HTR-8/SVneo (cell line): ENCODE measurements at places on chromosomes 5 and 9.
A peak's percentile ranks its signal among the peaks of the same experiment; 100 is the strongest.

- peak; percentile 32 for DNase-seq
Measured at GRCh38 chr9:115170358-115171073, 52.6 kb upstream of the TNC start.

GRCh38 chr5:120540097-120540496 lies 76.0 kb downstream of the PRR16 start:
- DNase-seq, result no peak

DNA sequence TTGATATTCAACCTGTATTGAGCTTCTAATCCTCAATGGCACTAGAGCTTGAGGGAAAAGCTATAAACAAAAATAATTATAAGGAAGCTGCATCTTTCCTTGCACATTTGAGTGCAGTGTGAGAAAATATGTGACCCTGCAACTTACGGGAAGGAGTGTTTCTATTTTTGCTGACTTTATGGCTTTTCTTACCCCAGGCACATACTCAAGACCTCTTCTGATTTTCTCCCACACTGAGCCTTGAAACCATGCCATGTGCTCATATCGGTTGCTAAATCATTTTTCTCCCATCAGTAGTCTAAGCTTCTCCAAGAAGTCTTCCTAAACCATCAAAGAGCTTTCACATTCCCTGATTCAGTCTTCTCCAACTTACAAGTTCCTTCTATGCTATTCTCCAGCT lies 91.5 kb downstream of the CDH6 start:
- no peak for DNase-seq

- no peak for DNase-seq
Measured at GRCh38 chr5:5483880-5484598, 61.6 kb downstream of the ICE1 start.

- peak; percentile 75 for DNase-seq
Measured at GRCh38 chr9:126704157-126704891, 90.6 kb downstream of the LMX1B start.

- DNase-seq, result no peak
Measured at GRCh38 chr9:110142253-110142652, 65.7 kb downstream of the C9orf152 start.

DNA sequence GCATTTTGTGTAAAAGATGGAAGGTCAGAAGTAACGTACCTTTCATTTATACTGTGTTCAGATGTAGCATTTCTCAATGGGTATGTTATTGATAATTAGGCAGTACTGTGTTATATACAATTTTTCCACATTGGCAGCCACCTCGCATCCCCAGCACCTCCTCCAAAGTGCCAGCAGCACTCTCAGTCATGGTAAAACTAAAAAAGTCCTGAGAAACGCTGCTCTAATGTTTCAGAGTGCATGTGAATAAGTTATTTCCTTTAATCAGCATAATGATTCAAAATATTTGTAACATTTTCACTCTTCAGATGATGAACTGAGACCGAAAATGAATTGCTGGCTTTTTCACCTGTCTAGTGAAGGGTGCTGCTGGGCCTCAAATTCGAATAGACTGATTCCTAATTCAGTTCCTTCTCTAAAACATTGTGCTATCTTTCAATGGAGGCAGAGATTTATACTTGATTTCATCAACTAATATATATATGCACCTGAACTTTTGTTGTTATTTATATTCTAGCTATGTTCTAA lies 79.9 kb upstream of the ANKRD55 start:
- DNase-seq, result no peak

- no peak for DNase-seq
Measured at GRCh38 chr9:120265791-120266190, 314.2 kb downstream of the CDK5RAP2 start.

GRCh38 chr5:17087035-17087434 lies 130.4 kb upstream of the BASP1 start:
- DNase-seq, result peak; percentile 56

DNA sequence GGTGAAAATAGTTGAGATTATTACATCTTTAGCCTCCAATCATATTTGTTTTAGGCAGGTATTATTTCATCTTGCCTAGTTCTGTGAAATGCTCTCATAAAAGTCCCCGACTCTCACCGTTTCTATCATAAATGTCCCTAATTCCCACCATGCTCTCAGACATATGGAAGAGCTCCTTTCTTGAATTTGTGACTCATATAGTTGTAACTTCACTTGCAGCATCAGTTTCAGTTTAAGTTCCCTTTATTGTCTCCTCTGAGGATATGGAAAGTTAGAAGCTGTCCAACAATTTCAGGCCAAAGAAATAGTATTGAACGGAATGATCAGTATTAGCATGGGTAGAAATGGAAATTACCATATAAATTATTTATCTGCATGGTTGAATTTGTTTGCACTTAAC lies 187.5 kb upstream of the NR4A3 start:
- DNase-seq, result no peak

GRCh38 chr9:123590499-123590898 lies 234.5 kb downstream of the CRB2 start:
- DNase-seq, result no peak

DNA sequence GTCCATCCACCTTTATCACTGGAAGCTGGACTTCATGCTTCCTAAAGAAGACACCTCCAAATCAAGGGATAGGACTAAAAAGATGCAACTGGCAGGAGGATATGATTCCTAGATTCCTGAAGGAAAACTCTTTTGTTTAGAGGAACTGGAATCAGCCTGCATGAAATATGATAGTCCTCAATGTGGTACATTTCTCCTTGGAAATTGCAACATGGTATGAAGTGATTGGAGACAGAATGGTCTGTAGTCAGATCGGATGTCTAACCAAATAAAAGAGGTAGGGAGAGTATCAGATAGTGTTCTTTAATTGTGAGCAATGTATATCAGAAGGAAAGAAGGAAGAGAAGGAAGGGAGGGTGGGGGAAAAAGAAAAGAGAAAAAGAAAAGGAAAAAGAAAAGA lies 116.1 kb upstream of the FSTL4 start:
- no peak for DNase-seq

GRCh38 chr9:94804316-94804715 lies 77.8 kb downstream of the AOPEP start:
- DNase-seq, result no peak

DNA sequence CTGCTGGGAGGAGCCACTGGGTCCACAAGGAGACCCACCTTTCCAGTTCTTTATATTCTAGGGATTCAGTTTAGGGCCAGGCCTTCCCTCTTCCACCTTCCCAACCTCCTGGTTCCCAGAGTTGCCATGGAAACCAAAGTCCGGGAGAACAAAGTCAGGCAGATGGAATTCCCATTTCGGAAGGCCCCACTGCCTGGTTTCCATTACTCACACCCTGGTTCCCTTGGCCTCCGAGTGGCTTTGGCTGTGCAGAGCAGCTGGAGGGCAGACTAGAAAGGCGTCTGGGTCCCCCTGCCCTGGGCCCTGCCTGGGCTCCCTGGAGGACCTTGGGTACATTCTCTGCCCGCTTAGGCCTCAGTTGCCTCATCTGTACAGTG lies 136.1 kb downstream of the RGS3 start:
- DNase-seq, result no peak

GRCh38 chr9:96156171-96156974 lies 145.6 kb downstream of the HSD17B3 start:
- no peak for DNase-seq

DNA sequence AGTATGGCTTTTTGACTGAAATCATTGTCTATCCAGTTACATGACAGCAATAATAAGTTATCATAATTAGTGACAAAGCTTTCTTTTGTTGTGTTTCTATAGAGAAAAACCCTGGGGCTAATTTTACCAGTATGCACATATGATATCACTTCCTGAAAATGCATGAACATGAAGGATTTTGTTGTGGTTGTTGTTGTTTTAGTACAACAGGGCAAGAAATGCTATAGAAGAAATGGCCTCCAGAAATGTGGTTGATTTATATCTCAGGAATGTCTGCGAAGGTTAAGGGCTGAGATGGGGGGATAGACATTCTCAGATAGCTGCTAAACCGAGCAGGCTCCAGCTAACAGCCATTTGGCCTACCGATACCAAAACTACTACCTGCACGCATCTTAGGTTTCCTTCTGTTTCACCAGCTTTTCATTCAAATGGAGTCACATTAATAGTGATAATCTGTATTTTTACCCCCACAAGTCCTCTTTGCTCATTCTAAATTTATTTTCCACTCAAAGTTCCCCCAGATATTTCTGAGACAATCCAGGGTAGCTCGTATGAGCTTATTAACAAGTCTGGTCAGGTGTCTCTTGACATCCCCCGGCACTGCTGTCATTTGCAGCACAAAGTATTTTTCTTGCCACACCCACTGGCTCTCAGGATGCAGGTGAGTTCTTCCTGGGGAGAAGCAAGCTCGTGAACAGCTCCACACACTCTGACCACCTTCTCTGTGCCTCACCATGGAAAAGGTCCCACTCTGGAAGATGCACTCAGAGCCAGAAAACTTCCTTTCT lies 232.4 kb upstream of the GAS1 start:
- DNase-seq, result peak; percentile 1

DNA sequence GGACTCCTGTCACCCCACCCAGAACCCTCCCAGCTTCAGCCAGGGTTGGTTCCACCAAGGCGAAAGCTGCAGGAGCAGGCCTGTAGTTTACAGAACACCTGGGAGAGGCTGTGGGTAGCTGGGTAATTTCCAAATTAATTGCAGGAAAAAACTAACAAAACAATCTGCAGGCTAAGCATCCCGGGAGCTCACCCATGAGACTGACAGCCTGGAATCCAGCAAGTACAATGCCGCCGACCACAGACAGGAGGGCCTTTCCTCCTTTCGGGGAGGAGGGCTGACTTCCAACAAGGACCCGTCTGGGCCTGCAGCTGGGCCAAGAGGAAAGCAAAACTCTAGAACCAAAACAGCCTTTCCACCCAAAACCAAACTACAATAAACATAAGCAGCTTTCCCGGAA lies 10.3 kb downstream of the FOXE1 start:
- no peak for DNase-seq

DNA sequence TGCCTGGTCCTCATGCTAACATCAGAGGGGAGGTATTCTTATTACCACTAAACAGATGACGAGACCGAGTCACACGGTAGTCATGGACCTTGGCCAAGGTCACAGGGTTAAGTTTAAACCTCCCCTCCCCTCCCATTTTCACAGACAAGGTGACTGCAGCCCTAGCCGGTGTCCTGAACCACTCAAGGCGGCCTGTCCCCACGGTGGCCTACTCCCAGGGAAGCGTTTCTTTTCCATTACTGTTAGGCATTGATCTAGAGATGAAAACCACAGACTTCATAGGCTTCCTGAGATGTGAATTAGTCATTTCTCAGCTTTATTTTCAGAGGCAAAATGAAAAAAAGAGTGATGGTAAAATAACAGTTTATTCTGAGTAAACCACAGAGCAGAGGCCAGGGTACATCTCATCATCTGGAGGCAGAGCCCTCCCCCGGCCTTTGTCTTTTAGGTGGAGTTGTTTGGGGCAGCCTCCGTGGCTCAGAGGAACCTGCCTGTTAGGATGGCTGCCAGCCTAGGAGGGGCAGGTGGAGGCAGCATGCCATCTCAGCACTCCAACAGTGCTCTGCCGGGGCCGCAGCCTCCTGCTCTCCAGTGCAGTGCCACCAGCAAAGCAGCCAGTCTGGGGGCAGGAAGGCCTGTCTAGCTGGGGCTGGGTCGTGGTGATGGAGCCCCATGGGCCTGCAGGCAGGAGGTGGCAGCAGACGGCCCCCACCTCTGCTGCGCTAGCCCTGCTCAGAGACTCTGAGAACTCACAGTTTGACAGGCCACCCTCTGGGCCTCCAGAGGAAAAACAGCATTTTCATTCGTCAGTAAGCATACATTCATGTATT lies 71.2 kb downstream of the RAPGEF1 start:
- no peak for DNase-seq

GRCh38 chr5:157347301-157348048 lies 81.6 kb downstream of the CYFIP2 start:
- no peak for DNase-seq

DNA sequence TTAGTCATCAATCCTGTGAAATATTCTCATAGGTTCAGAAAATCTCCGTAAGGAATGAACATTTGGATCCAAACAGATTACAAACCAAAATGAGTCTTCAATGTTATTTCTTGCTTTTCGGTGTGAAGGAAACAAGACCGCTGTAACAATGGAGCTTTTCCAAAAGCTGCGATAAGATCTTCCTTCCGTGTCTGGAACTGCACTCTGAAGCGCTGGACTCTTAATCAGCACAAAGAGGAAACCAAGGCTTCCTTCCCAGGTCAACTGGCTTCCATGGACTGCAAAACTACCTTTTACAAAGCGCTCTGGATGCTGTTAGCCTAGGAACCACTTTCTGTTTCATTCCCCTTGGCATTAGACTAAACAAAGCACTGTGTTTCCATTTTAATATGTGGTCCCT lies 137.9 kb upstream of the BASP1 start:
- DNase-seq, result no peak

DNA sequence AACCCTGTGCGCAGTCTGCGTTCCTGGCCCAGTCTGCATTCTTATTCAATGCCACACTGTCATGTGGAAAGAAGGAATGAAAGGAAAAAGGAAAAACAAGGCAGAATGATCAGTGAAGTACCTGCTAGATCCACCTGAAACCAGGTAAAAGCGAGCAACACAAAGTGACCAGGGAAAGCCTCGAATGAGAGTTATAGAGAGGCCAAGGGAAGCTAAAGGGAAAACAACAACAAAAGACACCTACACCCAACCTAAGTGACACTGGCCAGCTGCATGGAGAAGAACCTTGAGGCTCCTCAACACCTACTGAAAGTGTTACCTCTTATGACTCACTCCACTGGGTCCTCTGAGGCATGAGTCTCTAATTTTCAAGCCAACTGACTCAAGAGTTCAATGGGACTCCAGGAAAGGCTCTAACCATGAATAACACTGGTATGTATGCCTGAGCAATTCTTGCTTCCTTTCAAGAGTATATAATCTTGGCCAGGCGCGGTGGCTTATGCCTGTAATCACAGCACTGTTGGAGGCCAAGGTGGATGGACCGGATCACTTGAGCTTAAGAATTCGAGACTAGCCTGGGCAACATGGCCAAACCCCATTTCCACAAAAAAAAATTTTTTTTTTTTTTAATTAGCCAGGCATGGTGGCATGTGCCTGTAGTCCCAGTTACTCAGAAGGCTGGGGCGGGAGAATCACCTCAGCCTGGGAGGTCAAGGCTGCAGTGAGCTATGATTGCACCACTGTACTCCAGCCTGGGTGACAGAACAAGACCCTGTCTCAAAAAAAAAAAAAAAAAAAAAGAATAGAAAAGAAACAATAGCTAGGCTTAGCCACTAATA lies 29.0 kb downstream of the MTMR12 start:
- no peak for DNase-seq

GRCh38 chr5:55868846-55869245 lies 17.7 kb downstream of the IL31RA start:
- DNase-seq, result peak; percentile 72

DNA sequence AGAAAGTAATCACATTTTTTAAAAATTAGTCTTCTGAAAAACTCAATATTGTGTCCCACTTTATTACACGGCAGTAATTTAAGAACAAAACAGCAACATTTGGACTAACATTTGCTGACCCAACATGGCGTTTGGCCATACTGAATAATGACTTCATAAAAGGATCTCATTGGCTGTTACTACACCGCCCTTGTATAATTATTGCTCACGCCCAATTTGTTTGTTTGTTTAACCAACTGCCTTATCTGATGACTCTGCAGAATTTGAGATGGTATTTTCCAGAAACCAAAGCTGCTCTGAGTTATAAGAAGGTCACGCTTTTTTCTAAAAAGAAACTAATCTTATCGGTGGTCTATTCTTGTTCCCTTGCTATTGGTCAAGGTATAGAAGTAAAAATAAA lies 200.2 kb upstream of the TARS1 start:
- no peak for DNase-seq

- no peak for DNase-seq
Measured at GRCh38 chr5:74619308-74619707, 21.2 kb downstream of the ENC1 start.
